GM23248 (cell line): ENCODE measurements at places on chromosomes 5 and 9. TPM values are rescaled to one million over a fixed set of nuclear protein-coding genes. Genes with fewer than 3 reads are reported as not detected.

The NKD2 gene
- not detected in 2 replicates for polyA plus RNA-seq

The LPAR1 gene
- 40.1 and 45.7 TPM in 2 replicates for polyA plus RNA-seq

- no peak for DNase-seq
Measured at GRCh38 chr5:167081561-167081960, 1209.9 kb upstream of the WWC1 start.

GRCh38 chr9:20664501-20664900 is 19.6 kb upstream of the FOCAD start:
- DNase-seq: no peak

The NSA2 gene
- 53.6 and 55.7 TPM in 2 replicates for polyA plus RNA-seq

DNA sequence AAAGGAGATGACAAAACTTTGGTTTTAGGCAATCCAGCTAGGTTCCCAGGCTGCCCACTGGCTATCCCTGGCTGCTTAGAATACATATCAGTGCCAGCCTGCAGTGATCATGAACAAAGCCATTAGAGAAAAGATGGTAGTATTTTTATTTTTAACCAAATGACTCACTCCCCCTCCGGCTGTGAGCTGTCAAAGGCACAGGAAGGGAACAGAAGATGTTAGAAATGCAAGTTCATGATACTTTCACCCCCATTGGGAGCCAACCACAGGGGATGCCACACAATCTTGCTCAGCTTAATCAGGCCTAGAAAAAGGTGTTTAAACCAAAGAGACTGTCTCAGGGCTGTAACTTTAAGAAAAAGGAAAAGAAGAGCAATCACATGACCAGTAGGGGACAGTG is 70.3 kb upstream of the ASTN2 start:
- DNase-seq: peak; percentile 26

GRCh38 chr5:180545248-180545647 is 46.1 kb downstream of the SCGB3A1 start:
- DNase-seq: no peak

GRCh38 chr5:132657676-132658380 is at the start of gene IL13:
TSS of gene IL13 (plus strand) at chr5:132658173. CDS start at chr5:132658187, 14 bp downstream.
- no peak for DNase-seq
